ENCODE measurements at places on chromosomes 12 and 14.

GRCh38 chr14:23514644-23514957, 37.0 kb downstream of the ZFHX2 start:
- no peak for DNase-seq

GRCh38 chr12:95545731-95546490, 5.4 kb downstream of the USP44 start:
- no peak for DNase-seq

DNA sequence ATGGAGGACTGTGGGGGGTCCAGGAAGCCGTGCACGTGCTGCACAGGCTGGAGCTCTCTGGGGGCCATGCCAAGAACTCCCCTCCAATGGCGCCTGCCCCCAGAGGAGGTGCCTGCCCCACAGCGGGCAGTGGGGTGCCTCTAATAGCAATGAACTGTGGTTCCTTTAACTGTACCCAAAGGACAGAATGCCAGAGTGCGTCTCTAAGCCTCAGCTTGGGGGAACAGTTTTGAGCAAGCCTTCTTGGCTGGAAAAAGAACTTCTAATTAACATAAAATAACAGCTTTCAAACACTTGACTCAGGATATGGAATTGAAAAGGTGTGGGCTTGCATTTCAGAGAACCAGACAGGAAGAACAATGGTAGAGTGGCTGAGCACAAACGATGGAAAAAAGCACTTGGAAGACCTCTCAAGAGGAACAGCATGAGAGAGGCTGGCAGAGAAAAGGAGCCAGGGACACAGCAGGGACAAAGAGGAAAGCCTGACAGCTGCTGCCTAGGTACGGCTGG, 195.6 kb downstream of the TTC7B start:
- DNase-seq: no peak

- DNase-seq: no peak
These were observed 430.9 kb downstream of the LRIG3 start for GRCh38 chr12:58489394-58489793.

GRCh38 chr14:51818748-51819380, 41.5 kb upstream of the GNG2 start:
- DNase-seq: no peak

DNA sequence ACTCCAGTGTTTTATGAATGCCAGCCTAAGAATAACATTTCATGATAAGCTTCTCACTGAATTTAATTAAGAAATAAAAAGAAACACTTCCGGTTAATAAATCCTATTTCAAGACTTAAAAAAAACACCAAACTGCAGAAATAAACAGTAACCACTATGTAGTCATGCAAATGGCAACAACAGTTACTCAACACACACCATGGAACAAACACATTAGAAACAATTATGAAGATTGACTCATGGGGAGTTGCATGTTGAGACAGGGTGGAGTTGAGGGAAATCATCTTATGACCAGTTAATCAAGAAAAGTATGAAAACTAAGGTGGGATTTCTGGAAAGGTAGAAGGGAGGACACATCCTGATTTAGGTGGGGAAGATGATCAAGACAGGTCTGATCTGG, 52.7 kb downstream of the PLBD1 start:
- DNase-seq: no peak

- DNase-seq: no peak
These were observed 200.1 kb upstream of the FRMD6 start for GRCh38 chr14:51451561-51451960.

GRCh38 chr12:106757623-106758348, 16.7 kb upstream of the RIC8B start:
- DNase-seq: no peak

DNA sequence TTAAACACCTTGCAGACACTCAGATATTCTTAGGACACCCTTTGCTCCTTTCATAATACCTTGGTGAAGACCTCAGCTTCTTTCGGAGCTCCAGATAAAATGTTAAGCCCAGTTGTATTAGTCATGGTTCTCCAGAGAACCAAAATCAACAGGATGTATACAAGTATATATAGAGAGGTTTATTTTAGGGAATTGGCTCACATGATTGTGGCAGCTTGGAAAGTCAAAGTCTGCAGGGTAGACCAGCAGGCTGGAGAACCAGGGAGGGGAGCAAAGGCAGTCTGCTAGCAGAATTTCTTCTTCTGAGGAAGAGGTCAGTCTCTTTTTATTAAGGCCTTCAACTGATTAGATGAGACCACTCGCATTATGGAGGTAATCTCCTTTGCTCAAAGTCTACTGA, 6.9 kb upstream of the IGF1 start:
- no peak for DNase-seq
